Hematopoietic multipotent progenitor cell treated with erythropoietin and hydrocortisone succinate and interleukin-3 and kit ligand, for 4 days (in vitro differentiated cells): ENCODE measurements at places on chromosomes 6 and 20.

DNA sequence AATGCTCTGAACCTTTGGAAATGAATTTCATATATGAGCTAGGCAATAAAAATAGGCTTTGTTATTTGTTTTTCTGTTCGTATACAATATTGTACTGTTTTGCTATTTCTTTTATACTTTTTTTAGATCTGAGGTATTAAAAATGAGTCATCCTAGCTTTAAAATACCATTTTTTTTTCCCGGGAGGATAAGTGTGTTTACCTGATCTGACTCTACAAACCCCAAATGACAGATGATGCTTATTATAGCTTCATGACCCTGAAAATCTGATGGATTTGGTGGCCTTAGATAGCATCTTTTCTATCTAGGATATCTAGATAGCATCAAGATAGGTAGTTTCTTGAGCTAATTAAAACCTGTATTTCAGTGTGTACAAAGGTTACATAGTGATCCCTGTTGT is 206.4 kb downstream of the DTNBP1 start:
- DNase-seq = no peak

GRCh38 chr6:115977220-115977619 is 83.5 kb downstream of the FRK start:
- DNase-seq = no peak

DNA sequence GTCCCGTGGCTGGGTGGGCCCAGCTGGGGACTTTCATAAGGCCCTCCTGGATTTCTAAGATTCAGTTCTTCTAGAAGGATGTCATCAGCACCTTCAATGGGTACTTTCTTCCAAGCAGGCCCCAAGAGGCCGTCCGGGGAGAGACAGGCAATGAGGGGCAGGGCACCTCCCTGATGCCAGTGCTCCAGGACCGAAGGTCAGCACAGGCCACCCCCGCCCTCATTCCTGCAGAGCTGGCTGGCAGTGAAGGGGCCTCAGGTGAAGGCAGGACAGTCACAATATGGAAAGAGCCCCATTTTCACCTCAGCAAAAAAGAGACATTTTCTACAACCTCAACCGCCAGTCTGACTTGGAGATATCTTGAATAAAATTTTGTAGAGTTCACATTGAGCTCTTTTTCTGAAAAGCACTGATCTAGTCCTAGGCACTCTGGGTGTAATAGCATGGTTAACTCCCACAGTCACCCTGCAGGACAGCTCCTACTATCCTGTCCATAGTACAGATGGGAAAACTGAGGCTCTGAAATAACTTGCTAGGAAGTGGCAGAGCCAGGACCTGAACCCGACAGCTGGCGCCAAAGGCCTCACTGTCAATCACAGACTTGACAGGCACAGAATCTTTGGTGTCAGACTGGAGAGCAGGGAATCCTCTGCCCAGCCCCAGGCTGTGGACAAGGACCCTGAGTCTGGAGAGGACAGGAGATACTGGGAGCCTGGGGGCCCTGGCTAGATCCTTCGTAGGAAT is 50.3 kb downstream of the RRBP1 start:
- DNase-seq = no peak

GRCh38 chr6:4612636-4613171 is 163.5 kb upstream of the CDYL start:
- no peak for DNase-seq

DNA sequence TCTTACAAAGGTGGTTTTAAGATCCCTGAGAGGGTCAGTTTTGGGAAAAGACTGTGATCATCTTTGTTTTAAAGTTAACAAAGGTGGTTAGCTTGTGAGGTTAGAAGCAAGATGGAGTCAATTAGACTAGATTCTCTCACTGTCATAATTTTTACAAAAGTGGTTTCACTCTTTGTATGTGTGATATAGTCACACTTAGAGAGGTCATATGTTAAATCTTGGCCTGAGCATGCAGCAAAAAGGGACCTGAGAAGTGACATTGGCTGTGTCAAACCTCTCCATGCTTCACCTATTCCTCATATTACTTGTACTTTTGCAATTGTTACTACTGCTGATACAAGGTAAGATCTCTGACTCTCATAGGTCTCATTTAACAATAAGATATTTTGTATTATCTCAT is 368.0 kb downstream of the TBC1D32 start:
- DNase-seq = no peak

DNA sequence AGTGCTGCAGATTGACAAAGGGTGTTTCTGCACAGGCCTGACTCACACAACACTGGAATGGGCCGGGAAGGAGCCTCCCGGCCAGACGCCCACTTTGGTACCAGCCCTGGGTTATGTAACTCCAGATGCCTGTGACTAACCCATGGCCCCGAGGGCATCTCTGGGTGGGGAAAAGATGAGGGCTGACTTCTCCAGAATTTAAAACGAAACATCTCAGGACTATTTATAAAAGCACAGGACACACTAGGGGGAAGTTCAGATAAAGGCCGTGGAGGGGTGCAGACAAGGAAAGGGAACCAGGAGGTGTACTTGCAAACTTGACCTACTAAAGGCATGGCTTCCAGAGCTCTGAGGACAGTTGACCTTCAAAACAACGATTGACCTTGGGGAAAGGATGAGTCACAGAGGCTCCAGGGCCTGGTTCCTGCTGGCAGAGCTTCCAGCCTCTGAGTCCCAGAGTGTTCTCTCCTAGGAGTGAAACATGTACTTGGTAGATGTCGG is 196.9 kb downstream of the NFATC2 start:
- DNase-seq = no peak
